Kidney epithelial cell (primary cell): ENCODE measurements at places on chromosomes 13 and 19. TPM values are rescaled to one million over a fixed set of nuclear protein-coding genes. Genes with fewer than 3 reads are reported as not detected.

- DNase-seq, result no peak
Observed at GRCh38 chr13:38255600-38255999, 94.1 kb upstream of the UFM1 start.

- peak; percentile 84 for DNase-seq
Observed at GRCh38 chr13:30792285-30793000, 57.1 kb downstream of the ALOX5AP start.

DNA sequence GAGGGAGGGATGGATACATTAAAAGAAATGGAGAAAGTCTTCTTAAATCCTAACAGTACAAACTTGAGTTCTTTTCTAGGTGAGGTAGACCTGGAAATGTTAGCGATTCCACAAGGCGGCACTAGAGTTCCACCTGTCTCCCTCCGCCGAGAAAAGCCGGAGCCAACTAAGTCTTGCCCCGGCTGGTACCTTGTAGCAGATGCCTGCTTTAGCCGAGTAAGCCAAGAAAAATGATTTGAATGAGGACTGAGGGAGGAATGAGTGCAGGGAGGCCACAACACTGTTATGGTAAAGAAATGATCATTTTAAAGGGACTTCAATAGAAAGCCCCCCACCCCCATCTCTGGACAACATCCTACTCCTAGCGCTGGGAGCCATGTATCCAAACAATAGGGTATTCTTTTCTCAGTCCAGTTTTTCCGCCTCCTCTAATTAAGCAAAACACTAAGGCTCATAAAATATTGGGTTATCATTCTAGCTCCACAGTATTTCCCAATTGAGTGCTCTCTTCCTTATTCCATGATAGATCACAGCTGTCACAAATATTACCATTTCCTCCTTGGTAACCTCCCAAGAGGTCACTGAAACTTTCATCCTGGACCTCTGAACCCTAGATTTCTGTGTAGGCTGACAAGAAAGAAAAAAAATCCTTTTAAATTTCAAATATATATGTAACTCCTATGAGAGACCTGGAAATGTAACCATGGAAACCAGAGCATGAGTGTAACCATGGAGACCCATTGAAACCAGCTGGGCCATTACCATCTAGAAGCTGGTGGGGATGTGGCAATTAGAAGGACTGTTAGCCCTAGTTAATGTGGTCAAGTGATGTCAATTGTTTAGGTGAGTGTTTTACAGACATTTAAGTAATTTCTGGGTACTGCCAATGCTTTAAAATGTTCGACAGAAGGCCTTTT is 58.3 kb downstream of the GPALPP1 start:
- no peak for DNase-seq

The SLC25A42 gene
- 2.8 and 3.0 TPM in 2 replicates for total RNA-seq

The MEGF8 gene
- 45.0 and 49.2 TPM in 2 replicates for total RNA-seq

The ACER1 gene
- total RNA-seq, result not detected in 2 replicates

GRCh38 chr19:2610637-2611482 is 91.6 kb downstream of the GNG7 start:
- peak; percentile 81 for DNase-seq

GRCh38 chr13:51068501-51068900 is 42.6 kb downstream of the C13orf42 start:
- DNase-seq, result no peak

DNA sequence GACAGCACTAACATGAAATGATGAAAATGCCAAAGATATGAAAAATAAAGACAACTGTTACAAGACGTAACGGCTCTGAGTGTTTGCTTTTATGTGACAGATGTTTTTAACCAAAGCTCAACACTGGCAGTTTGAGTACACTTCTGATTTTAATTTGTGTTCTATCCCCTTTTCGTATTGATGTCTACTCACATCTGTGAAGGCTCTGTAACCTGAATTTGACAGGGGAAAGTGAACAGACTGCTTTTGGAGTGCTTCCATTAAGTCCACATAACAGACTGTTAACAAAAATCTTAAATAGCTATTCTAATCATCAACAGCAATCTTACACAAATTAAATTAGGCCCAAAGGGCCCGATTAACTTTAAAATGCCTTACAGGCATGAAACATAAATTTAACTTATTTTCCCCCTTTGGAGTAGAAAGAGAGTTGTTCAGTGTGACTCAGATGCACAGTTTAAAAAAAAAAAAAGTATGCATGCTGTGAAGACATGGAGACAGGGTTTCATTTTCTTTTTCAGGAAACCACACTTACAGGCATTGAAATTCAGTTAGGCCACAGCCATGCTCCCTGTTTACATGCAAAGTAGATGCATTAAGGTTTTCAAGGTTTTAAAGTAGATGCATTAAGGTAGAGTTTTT is 16.3 kb upstream of the RNASEH2B start:
- DNase-seq, result no peak

- DNase-seq, result no peak
Observed at GRCh38 chr13:49536144-49536873, 40.6 kb downstream of the PHF11 start.
